ENCODE measurements at places on chromosomes 11 and 22.

DNA sequence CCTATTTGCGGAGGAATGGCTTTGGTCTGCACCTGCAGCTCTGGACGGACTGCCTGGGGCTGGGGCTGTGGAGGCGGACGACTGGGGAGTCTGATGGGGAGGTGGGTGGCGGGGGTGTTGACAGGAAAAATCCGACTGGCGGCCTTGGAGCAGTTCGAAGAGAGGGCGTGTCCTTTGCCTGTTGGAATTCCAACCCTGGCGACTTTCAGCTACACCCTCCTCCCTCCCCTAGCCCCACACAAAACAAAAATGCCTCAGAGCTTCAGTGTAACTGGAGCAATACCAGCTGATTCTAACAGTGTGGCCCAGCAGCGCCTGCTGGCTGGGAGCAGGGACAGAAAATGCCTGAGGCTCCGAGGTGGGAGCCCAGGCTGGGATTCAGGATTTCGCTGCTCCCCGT lies 85.4 kb downstream of the ATXN10 start:
- DNase-seq: no peak

- no peak for DNase-seq
Observed at GRCh38 chr11:57638005-57638781, 11.5 kb downstream of the YPEL4 start.

DNA sequence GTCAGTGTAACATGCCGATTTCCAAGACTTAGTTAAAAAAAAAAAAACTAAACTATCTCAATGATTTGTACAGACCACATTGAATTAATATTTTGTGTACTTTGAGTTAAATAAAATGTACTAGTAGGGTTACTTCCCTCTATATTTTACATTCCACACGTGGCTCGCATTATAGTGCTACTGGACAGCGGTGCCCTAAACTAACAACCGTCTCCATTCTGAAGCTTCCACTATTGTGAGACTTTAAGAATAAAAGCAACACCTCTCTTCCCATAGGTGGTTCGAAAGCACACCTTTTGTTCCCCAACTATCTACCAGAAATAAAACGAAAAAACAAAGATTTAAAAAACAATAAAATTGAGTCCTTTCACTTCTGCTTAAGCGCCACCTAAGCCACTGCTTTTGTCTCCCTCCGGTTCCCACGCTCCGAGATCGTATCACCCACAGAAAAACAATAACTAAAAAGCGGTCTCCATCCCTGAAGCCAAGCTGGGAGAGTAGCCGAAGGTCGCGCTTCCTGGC lies 380 bp upstream of the TTC17 start:
- DNase-seq: no peak

GRCh38 chr11:83456075-83456474 lies 169.9 kb upstream of the CCDC90B start:
- DNase-seq: no peak

- no peak for DNase-seq
Observed at GRCh38 chr11:2883979-2884815, 1.4 kb downstream of the CDKN1C start.
